ENCODE measurements at places on chromosomes 2 and 18.

- DNase-seq: peak; percentile 38
Observed at GRCh38 chr2:112996635-112997034, 8.6 kb upstream of the IL36A start.

DNA sequence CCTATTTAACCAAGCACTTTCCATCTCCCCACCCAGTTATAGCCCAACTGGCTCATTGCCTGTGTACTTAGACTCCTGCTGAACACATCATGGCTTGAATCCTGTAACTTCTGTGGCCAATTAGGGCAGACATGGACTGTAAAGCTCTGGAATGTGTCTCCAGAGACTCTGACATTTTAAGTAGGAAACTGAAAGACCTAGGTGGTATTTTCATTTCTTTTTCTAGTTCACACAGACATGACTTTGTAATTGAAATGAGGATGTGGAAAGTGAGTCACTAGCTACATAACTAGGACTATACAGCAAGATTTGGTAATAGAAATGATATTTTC is 12.2 kb downstream of the DOK1 start:
- no peak for DNase-seq

- no peak for DNase-seq
Observed at GRCh38 chr2:164388511-164388910, 232.8 kb downstream of the GRB14 start.

- DNase-seq: no peak
Observed at GRCh38 chr2:78293768-78294167, 731.7 kb upstream of the REG3G start.

DNA sequence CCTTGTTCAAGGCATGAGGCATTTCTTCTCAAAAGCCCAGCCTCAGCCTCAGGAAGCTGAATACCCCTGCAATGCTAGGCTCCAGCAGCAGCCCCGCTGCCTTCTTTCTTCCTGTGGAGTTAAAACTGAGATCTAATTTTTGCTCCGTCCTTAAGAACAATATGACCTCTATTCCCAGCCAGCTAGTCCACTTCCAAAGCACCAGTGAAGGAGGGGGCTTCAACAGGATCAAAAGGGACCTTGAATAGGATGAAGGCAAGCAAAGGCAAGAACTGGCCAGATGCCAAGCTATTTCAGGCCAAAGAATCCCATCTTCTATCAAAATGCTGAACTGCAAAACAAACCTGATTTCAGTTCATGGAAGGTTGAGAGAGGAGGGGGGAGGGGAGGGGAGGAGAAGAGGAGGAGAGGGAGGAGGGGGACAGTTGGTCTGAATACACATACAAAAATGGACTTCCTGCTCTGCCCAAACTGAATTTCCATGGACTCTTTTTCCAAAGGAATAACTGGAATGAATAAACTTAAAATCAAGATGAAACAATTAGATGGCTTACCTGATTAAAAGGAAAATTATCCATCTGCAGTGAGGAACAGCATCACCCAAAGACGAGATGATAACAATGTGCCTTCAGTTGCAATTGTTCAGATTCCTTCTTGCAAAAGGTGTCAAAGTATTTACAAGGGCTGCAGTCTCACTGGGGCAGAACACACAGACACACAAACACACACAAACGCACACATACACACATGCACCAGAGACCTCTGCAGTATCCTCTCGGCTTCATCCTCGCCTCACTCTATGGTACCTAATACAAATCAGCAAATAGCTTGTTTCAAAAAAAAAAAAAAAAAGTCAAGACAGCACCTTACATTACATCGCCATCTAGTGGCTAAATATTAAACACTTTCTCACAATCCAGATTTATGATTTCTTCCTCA is at the start of gene SCN1A:
Gene SCN1A, minus strand, starts transcription at position 804 of the 939 bp plus-strand sequence. CDS start 54,399 bp downstream, outside the sequence.
- no peak for DNase-seq

- no peak for DNase-seq
Observed at GRCh38 chr2:86414996-86415395, 26.2 kb upstream of the KDM3A start.

- DNase-seq: no peak
Observed at GRCh38 chr18:79217979-79218604, 148.9 kb downstream of the ATP9B start.

DNA sequence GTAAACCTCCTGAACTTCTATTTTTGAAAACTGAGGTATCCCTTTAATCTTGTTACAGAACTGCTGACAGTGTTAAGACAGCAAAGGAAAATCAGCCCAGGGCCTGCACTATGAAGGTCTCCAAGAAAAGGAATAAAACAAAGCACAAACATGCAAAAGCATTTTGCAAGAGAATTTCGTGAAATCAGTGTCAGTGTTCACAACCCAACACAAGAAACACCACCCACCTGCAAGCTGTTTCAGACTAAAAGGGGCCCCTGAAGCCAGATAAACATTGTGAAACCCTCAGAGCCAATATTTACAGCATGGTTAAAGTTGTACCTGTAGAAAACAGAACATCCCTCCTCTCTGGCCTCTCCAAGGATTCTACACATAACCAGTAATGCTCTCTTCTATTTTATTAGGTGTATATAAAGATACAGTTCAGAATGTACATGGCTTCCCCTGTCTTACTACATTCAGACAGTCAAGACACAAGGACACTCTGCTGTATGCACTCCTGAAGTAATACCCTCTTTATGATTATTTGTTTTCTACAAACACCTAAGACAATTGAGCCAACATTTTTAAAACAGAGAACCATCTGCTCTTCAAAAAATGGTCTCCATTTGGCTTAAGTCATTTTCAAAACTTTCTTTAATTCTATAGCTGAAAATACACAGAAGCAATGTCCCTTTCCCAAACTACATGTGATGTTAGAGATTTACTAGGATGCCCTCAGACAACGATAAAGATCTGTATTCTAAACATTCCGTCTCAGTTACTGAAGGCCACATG is 149.5 kb upstream of the ZFP36L2 start:
- DNase-seq: no peak

DNA sequence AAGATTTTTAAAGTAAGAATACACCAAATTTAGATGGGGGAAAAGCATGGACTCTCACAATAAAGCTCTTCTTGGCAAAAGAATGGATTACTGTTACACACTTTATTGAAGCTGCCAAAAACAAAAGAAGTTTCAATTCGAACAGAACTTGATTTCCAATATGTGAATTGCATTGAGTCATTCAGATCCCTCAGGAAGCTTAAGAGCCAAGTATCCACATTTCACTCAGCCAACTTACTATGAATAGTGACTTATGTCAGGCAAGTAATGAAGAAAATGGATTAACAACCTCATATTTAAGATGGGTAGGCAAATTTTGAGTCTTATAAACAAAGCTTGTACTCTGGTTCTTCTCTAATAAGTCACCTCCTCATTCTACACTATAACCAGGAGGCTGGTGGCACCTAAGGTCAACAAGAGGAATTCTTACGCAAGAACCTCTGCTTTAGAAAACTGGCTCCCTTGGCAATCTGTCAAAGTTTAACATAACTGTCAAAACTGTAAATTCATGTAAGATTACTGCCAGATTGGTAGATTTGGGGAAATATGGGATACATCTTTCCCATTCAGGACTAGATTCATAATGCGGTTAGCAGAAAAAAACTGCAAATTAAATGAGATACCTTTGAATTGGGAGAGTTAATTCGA is 6.0 kb downstream of the HADHA start:
- no peak for DNase-seq

DNA sequence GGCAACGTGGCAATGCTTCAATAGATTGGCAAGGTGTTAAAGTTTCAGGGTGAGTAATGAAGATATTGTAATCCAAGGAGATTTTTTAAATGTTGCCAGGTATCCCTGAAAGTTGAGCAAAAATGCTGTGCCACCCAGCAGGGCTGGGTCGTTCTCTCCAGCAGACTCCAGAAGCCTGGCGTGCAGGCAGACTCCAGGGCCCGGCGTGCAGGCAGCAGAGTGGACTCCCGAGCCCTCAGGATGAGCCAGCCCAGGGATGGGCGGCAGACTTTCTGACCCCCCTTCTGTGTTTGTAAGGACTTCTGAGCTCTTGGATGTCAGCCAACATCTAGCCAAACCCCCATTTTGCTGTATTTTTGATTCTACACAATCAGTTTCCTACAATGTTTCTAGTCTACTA is 289.1 kb downstream of the ZNF516 start:
- no peak for DNase-seq

DNA sequence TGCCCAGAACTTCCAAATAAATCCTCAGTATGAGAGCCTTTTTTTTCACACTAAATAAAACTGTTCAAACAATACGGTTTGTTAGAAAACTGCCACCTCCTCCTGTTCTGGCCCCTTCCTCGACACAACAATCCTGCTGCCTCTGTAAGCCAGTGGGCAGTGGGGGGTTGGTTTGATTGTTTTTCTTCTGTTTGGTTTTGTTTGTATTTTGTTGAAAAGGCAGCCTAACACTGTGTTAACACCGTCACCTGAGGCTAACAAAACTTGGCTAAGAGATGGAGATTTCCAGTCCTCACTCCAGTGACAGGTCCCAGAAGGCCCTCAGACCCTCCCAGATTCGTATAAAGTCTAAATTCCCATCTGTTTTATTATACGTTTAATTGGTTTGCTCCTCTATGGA is 402.1 kb downstream of the ZNF521 start:
- no peak for DNase-seq

- DNase-seq: no peak
Observed at GRCh38 chr2:52844701-52845423, 922.7 kb upstream of the CHAC2 start.

DNA sequence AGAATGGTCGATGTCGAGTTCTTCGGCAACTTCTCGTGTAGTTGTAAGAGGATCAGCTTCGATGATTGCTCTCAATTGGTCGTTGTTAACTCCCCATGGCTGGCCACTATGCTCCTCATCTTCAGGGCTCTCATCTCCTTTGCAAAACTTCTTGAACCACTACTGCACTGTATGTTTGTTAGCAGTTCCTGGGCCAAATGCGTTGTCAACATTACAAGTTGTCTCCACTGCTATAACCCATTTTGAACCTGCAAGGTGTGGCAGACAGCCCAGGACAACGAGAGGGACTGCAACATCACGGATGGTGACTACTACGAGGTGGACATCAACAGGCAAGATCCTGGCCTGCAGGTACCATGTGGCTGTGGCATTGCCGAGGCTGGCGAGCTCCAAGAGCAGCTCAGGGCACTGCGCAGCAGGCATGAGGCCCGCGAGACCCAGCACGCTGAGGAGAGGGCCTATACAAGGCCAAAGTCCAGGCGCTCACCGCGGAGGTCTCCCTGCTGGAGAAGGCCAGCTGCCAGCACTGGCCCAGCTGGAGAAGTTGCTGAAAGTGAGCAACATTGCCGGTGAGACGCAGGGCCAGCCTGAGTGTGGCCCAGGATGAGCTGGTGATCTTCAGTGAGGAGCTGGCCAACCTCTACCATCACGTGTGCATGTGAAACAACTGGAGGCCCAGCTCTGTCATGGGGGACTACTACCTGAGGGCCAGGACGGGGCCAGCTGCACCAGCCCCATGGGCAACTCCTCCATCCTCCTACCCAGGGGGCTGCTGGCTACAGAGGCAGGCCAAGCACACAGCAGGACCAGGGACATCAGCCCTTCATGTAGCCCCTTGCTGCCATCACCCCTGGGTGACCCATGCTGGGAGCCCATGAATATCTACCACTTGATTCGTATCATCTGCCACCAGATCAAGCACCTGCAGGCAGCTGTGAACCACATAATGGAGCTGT is 20.2 kb downstream of the CLK1 start:
- DNase-seq: no peak

GRCh38 chr2:217177720-217178119 is 317.9 kb upstream of the TNP1 start:
- no peak for DNase-seq

GRCh38 chr2:222939208-222939856 is 78.5 kb downstream of the ACSL3 start:
- DNase-seq: no peak

DNA sequence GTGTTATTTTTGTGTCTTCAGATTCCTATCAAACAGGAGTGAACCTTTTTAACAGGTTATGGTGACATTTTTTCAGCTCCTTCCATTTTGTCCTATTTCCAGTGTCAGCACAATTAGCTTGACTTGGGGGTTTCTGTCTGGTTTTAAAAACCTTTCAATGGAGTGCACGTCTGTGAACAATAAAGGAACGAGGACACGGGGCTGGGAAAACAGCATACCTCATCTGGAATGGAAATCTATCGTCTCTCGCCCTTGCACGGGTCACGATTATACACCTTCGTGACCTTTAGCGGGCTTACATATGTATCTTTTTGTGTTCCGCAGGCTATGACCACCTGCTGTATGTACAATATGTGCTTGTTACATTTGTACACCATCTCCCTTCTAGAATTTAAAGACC is 2.3 kb upstream of the ZNF532 start:
- DNase-seq: no peak

- no peak for DNase-seq
Observed at GRCh38 chr2:47568164-47568850, 165.4 kb downstream of the MSH2 start.

GRCh38 chr18:25517881-25518715 is 166.1 kb upstream of the ZNF521 start:
- DNase-seq: no peak

- no peak for DNase-seq
Observed at GRCh38 chr2:74552914-74553811, 579 bp downstream of the LOXL3 start.

DNA sequence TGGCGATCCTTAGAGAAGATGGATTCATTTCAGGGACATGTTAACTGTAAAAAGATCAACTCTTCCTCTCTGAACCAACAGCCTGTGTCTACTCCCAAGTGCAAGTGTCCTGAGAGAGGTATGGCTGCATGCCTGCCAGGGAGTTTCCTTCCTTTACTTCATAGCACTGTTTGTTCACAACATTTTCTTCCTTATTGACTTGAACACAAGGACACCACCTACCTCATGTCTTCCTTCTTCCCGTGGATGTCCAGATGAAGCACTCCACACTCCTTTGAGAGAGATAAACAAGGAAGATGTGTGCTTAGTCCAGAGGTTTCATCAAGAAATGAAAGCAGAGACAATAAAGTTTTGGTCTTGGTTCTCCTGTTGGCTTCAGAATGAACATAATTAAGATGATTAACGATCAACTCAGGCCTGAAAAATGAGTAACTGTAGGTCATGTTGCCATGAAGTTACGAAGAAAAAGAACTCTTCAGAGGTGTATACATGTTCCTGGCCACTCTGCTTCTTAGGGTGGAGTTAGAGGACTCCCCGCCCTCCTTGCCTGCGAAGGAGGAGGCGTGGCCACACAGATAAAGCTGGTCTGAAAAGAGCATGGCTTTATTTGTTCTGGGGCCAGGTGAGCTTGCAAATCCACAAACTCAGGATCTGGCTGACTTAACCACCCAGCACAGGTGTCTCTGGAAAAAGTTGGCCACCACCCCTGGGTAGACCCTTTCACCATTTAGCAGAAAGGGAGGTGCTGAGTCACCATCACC is 155.0 kb upstream of the KCTD1 start:
- no peak for DNase-seq

DNA sequence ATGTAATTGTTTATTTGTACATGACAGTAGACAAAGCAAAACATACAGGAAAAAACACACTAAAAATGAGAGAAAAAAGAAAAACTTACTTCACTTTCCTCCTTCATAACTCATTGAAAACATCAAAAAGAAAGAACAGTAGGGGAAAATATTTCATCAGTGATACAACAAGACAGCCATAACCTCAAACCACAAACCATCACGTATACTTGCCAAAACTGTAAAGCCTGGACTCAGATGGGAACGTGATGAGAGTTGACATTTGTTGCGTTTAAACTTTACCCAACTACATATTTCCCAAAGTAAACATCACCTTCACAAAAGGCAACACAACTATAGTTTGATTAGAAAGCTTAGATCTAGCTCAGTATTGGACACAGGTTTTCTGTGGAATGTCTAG is 278.2 kb upstream of the COL3A1 start:
- DNase-seq: no peak
